Activated T-cell treated with anti-CD3 and anti-CD28 coated beads, Interleukin-2, amount 50 U/mL, for 4 hours (primary cell): ENCODE measurements at places on chromosomes 11 and 22. TPM values are rescaled to one million over a fixed set of nuclear protein-coding genes. Genes with fewer than 3 reads are reported as not detected.

- no peak for DNase-seq
Measured at GRCh38 chr11:118210323-118210722, 14.5 kb downstream of the JAML start.

GRCh38 chr11:76771446-76772099, 11.6 kb upstream of the TSKU start:
- DNase-seq: no peak

Gene PSMA1
- total RNA-seq: 397 TPM

- DNase-seq: no peak
Measured at GRCh38 chr11:112627588-112628045, 333.6 kb upstream of the NCAM1 start.

DNA sequence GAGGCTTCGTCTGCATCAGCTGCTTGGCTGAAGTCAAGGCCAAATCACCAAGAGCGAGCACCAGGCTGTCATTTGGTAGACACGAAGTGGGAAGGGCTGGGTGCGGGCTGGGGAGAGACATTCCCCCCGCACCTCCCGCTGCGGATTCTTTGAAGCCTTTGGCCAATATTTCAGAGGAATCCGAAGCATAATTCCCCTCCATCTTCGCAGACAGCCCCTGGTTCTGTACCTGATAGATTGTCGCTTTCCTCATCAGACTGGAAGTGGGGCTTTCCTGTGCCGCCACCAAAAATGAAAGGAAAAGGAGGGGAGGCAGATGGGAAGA, 15.3 kb downstream of the BLID start:
- DNase-seq: no peak
